ENCODE measurements at places on chromosomes 16 and 17. TPM values are rescaled to one million over a fixed set of nuclear protein-coding genes. Genes with fewer than 3 reads are reported as not detected.

Gene CTRB1
- total RNA-seq: not detected

Gene MPO
- total RNA-seq: 0.94 TPM

Gene CIBAR2
- not detected for total RNA-seq

Gene NXPH3
- 22.2 TPM for total RNA-seq

Gene HAS3
- total RNA-seq: 9.7 TPM

Gene PYDC1
- not detected for total RNA-seq

Gene KRT17
- total RNA-seq: not detected

Gene EPOP
- 0.94 TPM for total RNA-seq

Gene SLC6A2
- total RNA-seq: not detected

Gene SGF29
- 21.3 TPM for total RNA-seq

Gene MT1X
- total RNA-seq: 8.1 TPM

Gene KRTAP4-4
- not detected for total RNA-seq

Gene TBC1D3I
- total RNA-seq: not detected

Gene BCL6B
- 3.1 TPM for total RNA-seq

Gene SMIM22
- not detected for total RNA-seq
